Lower lobe of right lung (tissue), 2 donors: ENCODE measurements at places on chromosomes 3 and 15. TPM values are rescaled to one million over a fixed set of nuclear protein-coding genes. Genes with fewer than 3 reads are reported as not detected.

The COPB2 gene
- 109 TPM for total RNA-seq

The HYAL3 gene
- total RNA-seq = 4.0 TPM

DNA sequence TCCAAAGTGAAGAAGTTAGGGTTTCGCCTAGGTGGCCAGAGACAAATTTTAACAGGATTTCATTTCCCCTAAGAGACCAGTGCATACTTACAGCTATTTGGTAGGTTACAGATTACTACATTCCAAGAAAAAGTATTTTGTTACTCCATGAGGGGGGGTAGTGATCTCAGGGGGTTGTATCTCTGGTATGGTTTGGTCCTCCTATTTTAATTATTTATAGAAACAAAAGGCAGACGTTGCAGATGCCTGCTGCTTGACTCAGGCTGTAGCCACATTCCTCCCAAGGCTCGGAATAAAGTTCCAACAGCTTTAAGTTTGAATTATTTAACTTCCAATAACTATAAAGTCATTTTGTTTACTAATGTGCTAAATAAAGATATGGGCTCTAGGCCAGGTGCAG is 1.3 kb upstream of the TRIM59 start:
- peaks cover 3% of the 10 kb centered on the region for H3K27me3 ChIP-seq
- no peaks in the 10 kb centered on the region for H3K36me3 ChIP-seq
- no peak for DNase-seq
- no peak overlapping the region for H3K4me3 ChIP-seq

GRCh38 chr3:64010199-64010598 is 13.1 kb downstream of the PSMD6 start:
- peaks cover 100% of the 10 kb centered on the region for H3K36me3 ChIP-seq
- no peaks in the 10 kb centered on the region for H3K27me3 ChIP-seq
- no peak for DNase-seq
- H3K27ac ChIP-seq = no peak overlapping the region

GRCh38 chr3:89682556-89682955 is 575.1 kb downstream of the EPHA3 start:
- H3K36me3 ChIP-seq = no peaks in the 10 kb centered on the region
- DNase-seq = no peak
- no peaks in the 10 kb centered on the region for H3K27me3 ChIP-seq
- no peaks in the 10 kb centered on the region for H3K4me1 ChIP-seq
- no peak overlapping the region for H3K4me3 ChIP-seq

DNA sequence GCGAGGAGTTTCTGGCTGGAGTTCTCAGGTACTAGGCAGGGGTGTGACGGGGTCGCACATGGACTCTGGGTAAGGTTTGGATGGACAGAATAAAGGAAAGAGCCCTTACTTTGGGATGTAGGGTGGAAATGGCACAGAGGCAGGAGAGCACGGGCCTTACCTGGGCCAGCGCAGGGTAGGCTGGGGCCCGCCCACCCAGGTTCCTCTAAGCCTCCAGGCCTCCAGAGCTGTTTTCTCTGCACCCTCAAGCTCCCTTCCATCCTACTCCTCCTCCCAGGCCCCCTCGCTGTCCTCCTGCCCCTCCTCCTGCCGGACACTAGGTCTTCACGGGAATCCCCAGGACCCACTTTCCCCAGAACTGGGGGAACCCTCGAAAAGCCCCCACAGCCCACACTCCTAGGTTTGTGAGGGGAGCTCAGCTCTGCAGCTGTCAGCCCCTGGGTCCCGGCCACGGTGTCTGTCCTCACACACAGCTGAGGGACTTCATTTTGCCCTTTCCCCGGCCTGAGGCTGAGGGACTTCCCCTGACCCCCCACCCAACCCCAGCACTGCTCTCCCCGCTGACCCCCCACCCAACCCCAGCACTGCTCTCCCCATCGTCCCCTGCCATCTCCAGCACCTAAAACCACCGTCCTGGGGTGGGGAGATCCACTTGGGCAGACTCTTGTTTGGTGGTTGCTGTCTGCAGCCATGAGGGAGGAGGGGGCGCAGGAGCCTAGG is 53.0 kb upstream of the PCSK6 start:
- H3K4me3 ChIP-seq = no peak overlapping the region
- peaks cover 12% of the 10 kb centered on the region for H3K27me3 ChIP-seq
- no peak overlapping the region for H3K27ac ChIP-seq
- DNase-seq = no peak
- H3K4me1 ChIP-seq = no peaks in the 10 kb centered on the region
- no peaks in the 10 kb centered on the region for H3K36me3 ChIP-seq

GRCh38 chr15:71708051-71708429 is 102.3 kb upstream of the NR2E3 start:
- H3K36me3 ChIP-seq = no peaks in the 10 kb centered on the region
- H3K27ac ChIP-seq = peak overlapping the region; percentile 56
- H3K4me1 ChIP-seq = peaks cover 7% of the 10 kb centered on the region
- DNase-seq = no peak
- H3K27me3 ChIP-seq = no peaks in the 10 kb centered on the region
- H3K4me3 ChIP-seq = no peak overlapping the region

The C3orf49 gene
- total RNA-seq = not detected

The TMEM212 gene
- total RNA-seq = 5.2 TPM

The RTP1 gene
- not detected for total RNA-seq

DNA sequence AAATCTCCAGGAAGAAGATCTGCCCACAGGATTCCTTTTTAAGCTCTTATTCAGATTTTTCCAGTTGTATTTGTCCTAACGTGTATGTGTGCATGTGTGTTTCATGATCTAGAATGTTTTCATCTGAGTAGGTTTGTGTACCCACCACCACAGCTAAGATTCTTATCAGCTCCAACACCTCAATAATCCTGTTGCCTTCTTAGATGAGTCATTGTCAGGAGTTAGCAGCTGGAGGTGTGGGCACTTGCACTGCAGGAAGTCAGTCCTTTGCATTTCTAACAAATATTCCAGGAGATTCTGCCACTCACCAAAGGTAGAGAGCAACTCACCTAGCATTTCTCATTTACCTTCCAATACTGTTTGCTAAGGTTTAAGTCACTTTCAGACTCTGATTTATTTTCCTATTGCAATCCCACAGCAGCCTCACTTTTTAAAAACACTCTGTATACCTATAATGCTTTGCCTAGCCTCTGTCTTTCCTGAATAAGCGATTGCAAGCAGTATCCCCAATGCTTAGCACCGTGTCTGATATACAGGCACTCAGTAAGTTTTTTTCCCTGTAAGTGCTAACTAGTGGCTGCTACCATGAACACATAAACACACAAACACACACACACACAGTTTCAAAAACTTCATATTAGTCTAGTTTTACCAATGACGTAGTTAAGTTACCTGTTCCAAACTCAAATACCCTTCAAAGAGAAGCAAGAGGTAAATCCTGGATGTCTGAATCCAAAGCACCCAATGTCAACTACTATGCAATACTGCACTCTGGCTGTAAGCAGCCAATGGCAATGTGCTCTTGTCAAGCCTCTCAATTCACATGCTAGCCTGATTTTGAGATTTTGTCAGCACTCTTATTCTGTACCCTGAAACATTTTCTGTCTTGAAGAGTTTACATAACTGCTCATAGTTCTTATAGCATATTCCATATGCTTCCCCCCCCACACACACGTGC is 713.5 kb upstream of the LMCD1 start:
- H3K4me3 ChIP-seq = no peak overlapping the region
- H3K27me3 ChIP-seq = no peaks in the 10 kb centered on the region
- no peak overlapping the region for H3K27ac ChIP-seq
- no peak for DNase-seq

- DNase-seq = no peak
- no peak overlapping the region for H3K4me3 ChIP-seq
- no peaks in the 10 kb centered on the region for H3K4me1 ChIP-seq
- H3K27me3 ChIP-seq = no peaks in the 10 kb centered on the region
- H3K36me3 ChIP-seq = no peaks in the 10 kb centered on the region
These were observed 528.2 kb downstream of the GABRG3 start for GRCh38 chr15:27499191-27499590.
